ENCODE measurements at places on chromosomes 13 and 19. TPM values are rescaled to one million over a fixed set of nuclear protein-coding genes. Genes with fewer than 3 reads are reported as not detected.

GRCh38 chr13:60134376-60134775 lies 29.4 kb downstream of the DIAPH3 start:
- no peak for DNase-seq

GRCh38 chr19:38769635-38770211 lies 3.6 kb downstream of the LGALS7 start:
- peak; percentile 88 for DNase-seq

GRCh38 chr13:102606537-102607309 lies 9.9 kb downstream of the TPP2 start:
- DNase-seq: no peak

- DNase-seq: peak; percentile 51
Measured at GRCh38 chr19:32675720-32676185, at the start of gene RGS9BP. TSS of gene RGS9BP (plus strand) at chr19:32675848. CDS start at chr19:32676264, 416 bp downstream.

DNA sequence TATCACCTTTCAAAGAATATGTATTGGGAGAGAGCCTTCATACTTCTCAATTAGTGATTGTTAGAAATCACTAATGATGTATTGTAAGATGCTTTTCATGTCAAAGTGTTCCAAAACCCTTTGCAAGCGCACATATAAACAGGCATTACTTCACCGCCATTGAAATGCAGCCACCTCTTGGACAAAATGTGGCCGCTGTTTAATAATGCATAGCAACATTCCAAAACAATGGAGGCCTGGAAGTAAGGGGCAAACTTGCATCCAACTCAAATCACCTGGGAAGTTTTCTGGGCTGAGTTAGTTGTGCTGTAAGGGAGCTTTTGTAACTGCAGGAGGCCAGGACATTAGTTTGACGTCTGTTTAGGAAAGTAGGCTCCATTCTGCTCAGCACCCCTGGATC lies 438.1 kb downstream of the FGF9 start:
- DNase-seq: no peak

DNA sequence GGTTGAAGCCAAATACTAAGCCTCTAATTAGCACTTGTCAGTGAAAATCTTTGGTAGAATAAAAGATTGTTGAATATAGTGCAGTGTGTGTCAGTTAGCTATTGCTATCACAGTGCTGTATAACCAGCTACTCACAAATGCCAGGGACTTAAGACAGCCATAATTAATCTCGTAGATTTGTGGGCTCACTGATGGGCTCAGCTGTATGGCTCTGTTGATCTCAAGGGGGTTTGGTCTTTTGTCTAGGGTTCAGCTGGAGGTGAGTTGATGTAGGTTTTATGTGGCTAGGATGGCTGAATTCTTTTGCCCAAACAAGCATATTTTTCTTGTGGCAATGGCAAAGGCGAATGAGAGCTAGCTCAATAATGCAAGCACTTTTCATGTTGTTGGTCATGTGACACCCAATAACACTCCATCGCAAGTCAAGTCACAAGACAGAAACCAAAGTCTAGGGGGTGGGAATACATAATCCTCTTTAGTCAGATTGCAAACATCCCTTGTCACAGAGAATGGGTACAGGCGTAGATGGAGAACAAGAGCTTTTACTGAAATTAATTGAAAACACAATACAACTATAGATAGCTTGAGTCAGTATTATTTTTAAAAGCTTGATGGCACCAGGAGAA lies 121.7 kb upstream of the EDNRB start:
- no peak for DNase-seq

GRCh38 chr13:66660468-66660813 lies 569.7 kb downstream of the PCDH9 start:
- DNase-seq: no peak

- DNase-seq: no peak
Measured at GRCh38 chr13:23205807-23206206, 25.0 kb downstream of the SGCG start.

DNA sequence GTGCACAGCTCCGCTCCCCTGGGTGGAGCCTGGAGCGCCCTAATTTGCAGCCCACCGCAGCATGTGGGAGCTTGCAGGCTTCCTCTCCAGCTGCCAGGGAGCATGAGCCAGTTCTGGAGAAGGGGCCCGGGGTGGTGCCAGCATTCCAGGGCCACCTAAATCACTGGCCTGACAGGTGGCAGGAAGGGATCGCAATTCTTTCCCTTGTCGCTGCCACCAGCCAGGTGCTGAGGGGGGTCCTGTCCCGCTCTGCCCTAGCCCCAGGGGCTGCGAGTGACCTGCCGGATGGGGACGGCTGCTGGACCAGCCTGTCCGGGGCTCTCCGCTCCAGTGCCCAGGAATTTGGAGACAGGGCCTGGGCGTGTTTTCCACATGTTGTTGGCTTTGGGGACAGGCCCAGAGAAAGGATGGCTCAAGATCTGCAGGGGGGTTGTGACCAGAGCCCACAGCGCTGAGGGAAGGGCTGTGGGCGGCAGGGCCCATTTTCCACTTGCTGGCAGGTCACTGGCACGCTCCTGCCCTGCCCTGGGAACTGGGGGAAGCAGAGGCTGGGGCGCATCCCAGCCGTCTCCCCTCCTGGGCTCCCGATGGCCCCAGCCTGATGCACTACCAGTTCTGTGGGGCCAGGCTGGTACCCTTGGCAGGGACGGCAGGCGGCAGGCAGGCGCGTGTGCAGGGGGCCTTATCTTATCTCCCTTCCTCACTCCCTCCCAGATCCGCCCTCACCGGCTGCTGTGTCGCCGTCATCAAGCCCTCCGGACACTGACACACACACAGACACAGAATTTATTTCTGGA lies 9.5 kb downstream of the NDUFA11 start:
- no peak for DNase-seq

- DNase-seq: no peak
Measured at GRCh38 chr19:33580645-33581037, 41.1 kb upstream of the CHST8 start.

The SHISA7 gene
- 1.2 TPM for total RNA-seq

The GAPDHS gene
- not detected for total RNA-seq

The POSTN gene
- total RNA-seq: 223 TPM

The TLE2 gene
- 12.3 TPM for total RNA-seq

The ONECUT3 gene
- total RNA-seq: 0.48 TPM

The U2AF2 gene
- 40.7 TPM for total RNA-seq
